ENCODE measurements at places on chromosomes 6 and 20. TPM values are rescaled to one million over a fixed set of nuclear protein-coding genes. Genes with fewer than 3 reads are reported as not detected.

The PDYN gene
- not detected for total RNA-seq

The RAB44 gene
- total RNA-seq = under 0.01 TPM

The TBX18 gene
- total RNA-seq = 8.8 TPM

The PRICKLE4 gene
- 0.86 TPM for total RNA-seq

The UNC5CL gene
- not detected for total RNA-seq

The SRPK1 gene
- 51.4 TPM for total RNA-seq

The SIRPD gene
- not detected for total RNA-seq

The NKX2-2 gene
- total RNA-seq = not detected

The APOM gene
- total RNA-seq = 0.72 TPM

The VSX1 gene
- total RNA-seq = not detected

The SIRPB2 gene
- total RNA-seq = not detected

The HCRTR2 gene
- total RNA-seq = not detected

The TOX2 gene
- 10.5 TPM for total RNA-seq
